Tracheal epithelial cell (primary cell): ENCODE measurements at places on chromosomes 2 and 18. TPM values are rescaled to one million over a fixed set of nuclear protein-coding genes. Genes with fewer than 3 reads are reported as not detected.

ZDBF2 gene
- total RNA-seq: 8.0 and 8.3 TPM in 2 replicates

DNAJC5G gene
- not detected in 2 replicates for total RNA-seq

HOXD11 gene
- 0.96 TPM in 1 of 2 replicates, not detected in the other for total RNA-seq

INPP5D gene
- 21.9 and 66.3 TPM in 2 replicates for total RNA-seq

ACTR1B gene
- 40.7 and 70.1 TPM in 2 replicates for total RNA-seq

SLC5A7 gene
- total RNA-seq: not detected in 2 replicates

FIGLA gene
- not detected in 2 replicates for total RNA-seq

HOXD13 gene
- total RNA-seq: not detected in 2 replicates

CD8B2 gene
- not detected in 2 replicates for total RNA-seq

IL1RL2 gene
- total RNA-seq: 2.1 and 2.2 TPM in 2 replicates

CDH19 gene
- under 0.01 TPM in 2 replicates for total RNA-seq

UCN gene
- total RNA-seq: 0.48 and 0.85 TPM in 2 replicates

SPATS2L gene
- 46.5 and 81.0 TPM in 2 replicates for total RNA-seq

IL1R2 gene
- total RNA-seq: 8.9 TPM in 1 of 2 replicates, not detected in the other

SEMA4C gene
- 9.6 and 17.8 TPM in 2 replicates for total RNA-seq

CFAP65 gene
- total RNA-seq: under 0.01 TPM in 1 of 2 replicates, not detected in the other

HSBP1L1 gene
- total RNA-seq: 14.5 and 35.0 TPM in 2 replicates

ITGB6 gene
- total RNA-seq: 36.2 and 167 TPM in 2 replicates

CD28 gene
- not detected in 2 replicates for total RNA-seq

SOX11 gene
- total RNA-seq: under 0.01 TPM in 1 of 2 replicates, not detected in the other

NMUR1 gene
- not detected in 2 replicates for total RNA-seq

CYP27A1 gene
- total RNA-seq: 1.3 and 3.9 TPM in 2 replicates
